ENCODE measurements at places on chromosomes 3 and 15.

DNA sequence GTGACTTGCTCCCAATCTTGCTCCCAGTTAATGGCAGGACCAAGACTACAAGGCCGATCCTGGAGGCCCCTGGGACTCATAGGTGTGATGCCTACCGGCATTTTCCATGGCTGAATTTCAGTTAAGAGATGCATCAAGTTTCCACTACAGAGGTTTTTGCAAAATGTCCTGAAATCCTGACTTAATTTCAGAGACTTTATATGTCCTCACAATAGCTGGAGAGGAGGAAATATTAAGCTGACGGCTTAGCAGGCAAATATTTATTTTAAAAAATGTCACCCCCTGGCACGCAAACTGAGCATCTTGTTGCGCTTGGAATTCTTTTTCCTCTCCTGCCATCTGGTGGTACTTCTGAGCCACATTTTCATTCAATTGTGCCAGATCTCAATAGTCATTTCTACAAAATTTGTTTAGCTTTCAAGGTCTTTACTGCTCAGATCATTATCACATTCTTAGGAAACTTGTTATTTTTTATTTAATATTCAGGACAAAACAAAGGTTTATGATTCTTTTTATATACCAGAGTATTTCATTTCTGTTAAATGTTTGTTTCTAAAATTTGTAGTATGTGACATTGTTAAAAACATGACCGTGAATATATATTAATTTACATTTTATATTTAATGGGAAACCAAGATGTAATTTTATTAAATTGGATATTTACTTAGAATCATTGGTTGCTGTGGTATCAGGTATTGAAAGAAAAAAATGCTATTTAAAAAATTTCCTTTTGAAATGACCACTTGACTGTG lies 189.2 kb upstream of the THRB start:
- no peak for DNase-seq

GRCh38 chr3:10518506-10519150 lies 13.2 kb upstream of the ATP2B2 start:
- DNase-seq: no peak

DNA sequence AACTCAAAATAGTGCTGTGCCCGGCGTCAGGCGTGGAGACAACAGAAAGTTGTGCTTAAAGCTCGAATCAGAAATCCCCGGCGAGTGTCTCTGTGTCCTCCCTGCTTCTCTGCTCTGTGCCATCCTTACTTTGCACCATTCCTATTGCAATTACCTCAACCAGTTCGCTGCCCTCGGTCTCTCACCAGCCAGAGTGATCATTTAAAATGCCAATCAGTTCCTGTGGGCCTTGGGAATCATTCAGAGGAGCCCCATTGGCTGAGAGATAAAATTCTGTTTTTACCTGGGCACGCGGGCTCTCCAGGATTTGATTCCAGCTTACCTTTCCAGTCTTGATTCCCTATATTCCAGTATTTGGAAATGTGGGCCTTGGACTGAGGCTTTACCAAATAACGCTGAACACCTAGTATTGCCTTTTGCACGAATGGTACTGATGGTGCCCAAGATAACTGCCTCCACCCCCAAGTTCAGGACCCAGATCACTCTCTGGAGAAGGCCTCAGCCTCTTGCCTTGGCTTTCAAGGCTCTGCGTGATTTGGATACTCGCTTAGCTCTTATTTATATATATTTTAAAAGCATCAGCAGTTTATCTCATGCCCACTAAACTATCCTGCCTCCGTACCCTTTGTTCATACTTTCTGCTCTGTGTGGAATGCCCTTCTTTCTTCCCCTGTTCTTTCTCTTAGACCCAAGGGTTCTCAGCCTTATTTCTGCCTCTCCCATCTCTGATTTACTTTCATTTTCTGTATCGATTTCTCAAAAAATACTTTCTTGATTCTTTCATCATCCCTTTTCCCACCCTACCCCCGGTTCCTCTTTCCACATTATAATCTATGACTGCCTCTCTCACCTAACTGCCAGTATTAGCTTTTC lies 863 bp downstream of the PSMA4 start:
- DNase-seq: peak; percentile 19

GRCh38 chr15:96274698-96275097 lies 55.8 kb upstream of the NR2F2 start:
- no peak for DNase-seq

- DNase-seq: no peak
Observed at GRCh38 chr3:159977295-159977694, 11.3 kb upstream of the IL12A start.

DNA sequence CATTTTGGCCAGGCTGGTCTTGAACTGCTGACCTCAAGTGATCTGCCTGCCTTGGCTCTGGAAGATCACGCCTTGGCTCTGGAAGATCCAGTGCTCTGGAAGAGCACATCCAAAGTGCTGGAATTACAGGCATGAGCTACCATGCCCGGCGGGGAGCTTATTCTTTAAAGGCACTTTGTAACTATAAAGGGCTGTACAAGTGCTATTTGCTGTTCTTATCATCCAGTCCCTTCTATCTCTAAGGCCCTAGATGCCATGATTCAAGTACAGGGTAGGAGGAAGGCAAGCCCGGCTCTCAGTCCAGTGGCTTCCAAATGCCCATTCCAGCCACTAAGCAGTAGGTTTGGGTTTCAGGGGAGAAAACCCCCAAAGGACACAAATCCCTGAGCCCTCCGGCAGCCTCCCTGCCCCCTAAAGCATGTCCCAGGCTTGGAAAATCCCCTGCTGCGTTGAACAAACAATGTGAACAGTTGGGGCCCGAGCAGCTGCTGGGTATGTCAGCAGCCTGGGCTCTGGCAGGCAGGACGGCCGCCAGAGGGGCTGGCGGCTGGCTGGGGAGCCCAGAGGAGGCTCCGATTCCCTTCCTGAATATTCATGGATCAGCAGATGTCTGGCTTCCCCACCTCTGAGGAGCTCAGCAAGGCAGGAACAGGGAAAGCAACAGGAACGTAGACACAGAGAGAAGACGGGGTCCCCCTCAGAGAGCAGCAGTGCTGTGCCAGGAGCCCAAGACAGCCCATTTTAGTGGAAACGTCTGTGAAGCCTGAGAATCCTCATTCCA lies 7.7 kb downstream of the IGDCC4 start:
- no peak for DNase-seq

- DNase-seq: no peak
Observed at GRCh38 chr15:25568751-25569150, 129.9 kb upstream of the UBE3A start.

- no peak for DNase-seq
Observed at GRCh38 chr3:128355543-128355919, 111.2 kb downstream of the DNAJB8 start.

All from CD4-positive, alpha-beta T cell treated with Interleukin-10 for 1 hour (primary cell).